Mucosa of gallbladder (tissue), 1 donor: ENCODE measurements at places on chromosomes 12 and 14.

- peak; percentile 13 for DNase-seq
Observed at GRCh38 chr12:4356041-4356327, 23.5 kb downstream of the FGF23 start.

- DNase-seq, result no peak
Observed at GRCh38 chr12:64670019-64670418, 59.7 kb downstream of the RASSF3 start.

GRCh38 chr12:93019212-93019927, 90.3 kb upstream of the EEA1 start:
- no peak for DNase-seq

DNA sequence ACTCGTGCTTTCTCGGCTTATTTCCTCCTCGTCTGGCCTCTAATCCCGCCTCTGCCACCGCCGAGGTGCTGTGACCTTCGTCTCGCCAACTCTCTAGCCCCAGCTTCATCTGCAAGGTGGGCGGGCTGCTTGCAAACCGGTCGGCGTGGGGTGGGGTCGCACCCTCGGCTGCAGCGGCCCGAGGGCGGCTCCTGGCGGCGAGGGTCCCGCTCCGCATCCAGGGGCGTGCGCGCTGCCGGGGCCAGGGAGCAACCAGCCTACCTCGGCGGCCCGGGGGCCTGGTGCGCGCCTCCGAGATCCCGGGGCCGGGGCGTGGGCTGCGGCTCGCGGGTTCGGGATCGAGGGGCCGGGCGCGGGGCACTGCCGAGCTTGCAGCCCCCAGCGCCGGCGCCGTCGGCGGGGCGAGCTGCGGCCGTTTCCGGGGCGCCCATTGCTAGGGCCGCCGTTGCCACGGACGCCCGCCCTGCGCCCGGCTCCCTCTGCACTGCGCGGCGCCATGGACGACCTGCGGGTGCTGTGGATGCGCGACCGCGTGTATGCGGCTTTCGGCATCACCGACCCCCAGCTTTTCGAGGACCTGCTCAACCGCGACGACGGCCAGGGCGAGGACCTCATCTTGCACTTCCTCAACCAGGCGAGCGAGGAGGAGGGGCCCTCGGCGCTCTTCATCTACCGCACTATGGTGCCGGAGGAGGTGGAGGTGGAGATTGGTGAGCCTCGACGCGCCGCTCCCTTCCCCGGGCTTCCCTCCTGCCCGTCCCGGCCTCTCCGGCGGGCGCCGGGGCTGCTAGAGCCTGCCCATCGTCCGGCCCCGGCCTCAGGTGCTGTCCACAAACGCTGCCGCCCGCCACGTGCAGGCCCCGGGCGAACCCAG, at the start of gene DNAH10:
DNAH10 (plus strand) TSS at position 461 of the 874 bp plus-strand sequence; CDS start at position 497, 36 bp downstream.
- no peak for DNase-seq
